ENCODE measurements at places on chromosomes 1 and 21. TPM values are rescaled to one million over a fixed set of nuclear protein-coding genes. Genes with fewer than 3 reads are reported as not detected.

- H3K4me3 ChIP-seq = no peak overlapping the region
- H3K27ac ChIP-seq = no peak overlapping the region
- H3K36me3 ChIP-seq = no peaks in the 10 kb centered on the region
- H3K4me1 ChIP-seq = peaks cover 2% of the 10 kb centered on the region
Measured at GRCh38 chr1:9018333-9018732, 7.9 kb downstream of the SLC2A7 start.

GRCh38 chr21:46035809-46036695, 54.5 kb downstream of the COL6A1 start:
- DNase-seq = peak; percentile 56
- H3K36me3 ChIP-seq = no peaks in the 10 kb centered on the region
- peak overlapping the region; percentile 91 for H3K27ac ChIP-seq
- peaks cover 18% of the 10 kb centered on the region for H3K4me1 ChIP-seq
- H3K4me3 ChIP-seq = no peak overlapping the region

DNA sequence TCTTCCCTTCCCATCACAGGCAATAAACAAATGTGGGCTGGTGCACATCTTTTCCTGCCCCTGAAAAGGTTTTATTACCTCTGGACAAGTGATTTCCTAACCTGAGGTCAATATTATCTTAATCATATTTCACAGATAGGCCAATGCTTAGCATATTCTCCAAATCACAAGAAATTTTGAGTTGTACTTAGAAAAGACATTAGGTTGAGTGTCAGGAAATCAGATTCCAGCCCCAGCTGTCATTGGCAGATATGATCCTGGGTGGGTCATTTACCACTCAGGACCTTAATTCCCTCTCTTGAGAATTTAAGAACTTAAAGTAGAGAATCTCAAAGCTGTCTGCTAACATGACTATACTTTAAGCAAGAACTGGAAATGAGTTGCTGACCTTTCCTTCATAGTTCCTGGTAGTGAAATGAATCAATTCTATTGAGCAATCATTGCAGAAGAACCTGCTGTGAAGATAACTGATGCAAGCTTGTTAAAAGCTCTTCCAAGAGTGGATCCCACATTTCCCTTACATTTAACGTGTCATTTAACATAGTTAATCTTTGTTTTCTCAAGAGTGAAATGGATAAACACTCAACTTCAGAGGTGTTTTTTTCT, 46.4 kb upstream of the CR2 start:
- no peak overlapping the region for H3K4me3 ChIP-seq
- no peak overlapping the region for H3K27ac ChIP-seq
- no peaks in the 10 kb centered on the region for H3K36me3 ChIP-seq
- H3K27me3 ChIP-seq = no peaks in the 10 kb centered on the region

GRCh38 chr1:24556414-24556795, 518 bp downstream of the NCMAP start:
- H3K27ac ChIP-seq = no peak overlapping the region
- H3K27me3 ChIP-seq = no peaks in the 10 kb centered on the region
- no peak overlapping the region for H3K4me3 ChIP-seq
- no peak for DNase-seq

DNA sequence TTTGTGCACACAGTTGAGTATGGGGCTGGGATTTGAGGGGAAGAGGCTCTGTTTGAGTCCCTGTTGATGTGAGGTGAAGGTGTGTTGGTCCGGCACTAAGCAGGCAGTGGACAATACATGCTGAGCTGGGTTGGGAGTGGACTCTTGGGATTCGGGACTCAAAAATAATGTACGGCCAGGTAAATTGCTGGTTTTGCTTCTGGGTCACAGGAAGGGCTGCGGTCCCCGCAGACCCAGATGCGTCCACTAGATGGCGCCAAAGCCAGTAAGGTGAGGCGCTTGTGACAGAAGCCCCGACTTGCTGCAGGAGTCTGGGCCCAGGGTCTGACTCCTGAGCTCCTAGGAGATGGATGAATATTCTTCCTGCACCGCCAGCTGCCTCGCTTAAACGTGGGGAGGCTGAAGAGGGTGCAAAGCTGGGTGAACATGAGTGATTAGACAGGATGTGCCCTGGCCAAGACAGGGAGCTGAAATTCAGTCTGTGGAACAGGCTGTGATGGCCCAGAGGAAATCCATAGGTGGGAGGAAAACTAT, 61.4 kb downstream of the ACBD3 start:
- peak; percentile 78 for DNase-seq
- H3K27me3 ChIP-seq = no peaks in the 10 kb centered on the region
- no peaks in the 10 kb centered on the region for H3K4me1 ChIP-seq
- no peak overlapping the region for H3K27ac ChIP-seq

GRCh38 chr1:42913426-42914091, 45.1 kb downstream of the SLC2A1 start:
- no peaks in the 10 kb centered on the region for H3K4me1 ChIP-seq
- H3K36me3 ChIP-seq = no peaks in the 10 kb centered on the region
- no peak for DNase-seq
- H3K27ac ChIP-seq = no peak overlapping the region
- no peak overlapping the region for H3K4me3 ChIP-seq

DNA sequence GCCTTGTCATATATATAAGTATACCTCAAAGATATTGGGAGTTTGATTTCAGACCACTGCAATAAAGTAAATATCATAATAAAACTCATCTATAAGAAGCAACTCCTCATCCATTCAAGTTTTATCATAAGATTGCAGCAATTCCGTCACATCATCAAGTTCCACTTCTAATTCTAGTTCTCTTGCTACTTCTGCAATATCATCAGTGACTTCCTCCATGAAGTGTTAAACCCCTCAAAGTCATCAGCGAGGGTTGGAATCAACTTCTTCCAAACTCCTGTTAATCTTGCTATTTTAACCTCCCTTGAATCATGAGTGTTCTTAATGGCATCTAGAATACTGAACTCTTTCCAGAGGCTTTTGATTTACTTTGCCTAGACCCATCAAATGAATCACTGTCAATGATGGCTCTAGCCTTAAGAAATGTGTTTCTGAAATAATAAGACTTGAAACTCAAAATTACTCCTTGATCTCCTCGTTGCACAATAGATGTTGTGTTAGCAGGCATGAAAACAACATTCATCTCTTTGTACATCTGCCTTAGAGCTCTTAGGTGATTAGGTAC, 88.3 kb downstream of the RPE65 start:
- no peaks in the 10 kb centered on the region for H3K27me3 ChIP-seq
- no peak overlapping the region for H3K4me3 ChIP-seq

- no peak overlapping the region for H3K4me3 ChIP-seq
- no peaks in the 10 kb centered on the region for H3K27me3 ChIP-seq
- DNase-seq = no peak
- no peaks in the 10 kb centered on the region for H3K4me1 ChIP-seq
Measured at GRCh38 chr1:198462365-198463019, 78.0 kb downstream of the ATP6V1G3 start.

DNA sequence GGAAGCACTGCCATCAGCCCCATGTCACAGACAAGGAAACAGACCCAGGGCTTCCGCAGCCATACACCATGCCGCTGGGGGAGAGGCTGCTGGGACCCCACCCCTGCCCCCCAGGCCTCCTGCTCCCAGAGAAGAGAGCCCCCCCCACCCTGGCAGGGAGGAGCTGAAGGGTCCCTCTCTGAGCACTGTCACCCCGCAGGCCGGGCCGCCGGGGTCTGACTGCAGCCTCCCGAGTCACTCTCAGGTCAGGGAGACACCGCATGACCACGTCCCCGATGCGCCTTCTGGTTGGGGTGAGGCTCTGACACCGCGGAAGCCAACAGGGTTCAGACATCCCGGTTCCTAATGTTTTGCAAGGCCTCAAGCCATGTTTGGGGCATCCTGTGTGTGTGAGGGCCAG, 102.3 kb downstream of the SIK1 start:
- H3K36me3 ChIP-seq = no peaks in the 10 kb centered on the region
- H3K27me3 ChIP-seq = no peaks in the 10 kb centered on the region
- H3K4me3 ChIP-seq = no peak overlapping the region
- no peak for DNase-seq
- H3K27ac ChIP-seq = no peak overlapping the region

PADI2 gene
- 0.24 TPM for total RNA-seq

ADAMTSL4 gene
- total RNA-seq = 17.0 TPM

SYNC gene
- 10.9 TPM for total RNA-seq
